ENCODE measurements at places on chromosomes 2 and 18.

DNA sequence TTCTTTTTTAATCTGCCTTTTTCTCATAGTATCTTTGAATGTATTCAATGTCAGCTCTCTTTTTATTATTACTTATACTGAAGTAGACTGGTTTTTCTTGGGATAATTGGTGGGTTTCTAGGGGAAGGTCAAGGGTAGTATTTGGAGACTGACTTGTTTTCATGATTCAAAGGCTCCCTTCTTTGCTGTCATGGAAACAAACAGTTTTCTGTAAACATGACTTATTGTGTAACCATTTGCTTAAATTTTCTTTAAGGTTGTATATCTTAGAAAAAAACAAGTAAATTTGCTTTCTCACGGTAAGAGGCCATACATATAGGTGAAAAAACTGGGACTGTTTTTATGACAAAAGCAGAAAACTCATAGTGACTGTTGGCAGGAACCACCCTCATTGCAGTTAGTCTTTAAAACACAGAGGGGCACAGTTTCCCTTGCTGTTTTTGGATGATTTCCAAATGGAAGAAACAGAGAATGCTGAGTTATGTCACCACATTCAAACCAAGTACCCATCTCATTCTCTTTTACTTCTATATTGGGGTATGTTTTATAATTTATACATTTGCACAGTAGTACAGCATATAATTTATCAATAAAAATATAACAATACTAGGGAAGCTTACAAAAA, 5.8 kb upstream of the RDH14 start:
- peak; percentile 33 for DNase-seq

DNA sequence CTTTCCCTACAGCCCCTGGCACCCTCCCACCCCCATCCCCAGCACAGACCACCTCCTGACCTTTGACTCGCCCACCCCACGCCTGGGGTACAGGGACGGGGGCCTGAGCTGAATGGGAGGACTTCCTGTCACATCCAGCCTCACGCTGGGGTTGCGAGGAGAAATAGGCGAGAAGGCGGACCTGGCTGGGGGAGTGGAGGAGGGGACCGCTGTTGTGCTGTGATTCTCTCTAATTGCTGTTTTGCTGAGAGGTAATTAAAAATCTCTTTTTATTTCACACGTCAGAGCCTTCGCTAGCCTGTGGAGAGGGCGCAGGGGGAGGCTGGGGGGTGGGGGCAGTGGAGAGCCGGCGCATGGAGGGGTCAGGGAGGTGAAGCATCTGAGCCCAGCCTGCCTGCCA, 9.7 kb upstream of the ECEL1 start:
- no peak for DNase-seq

DNA sequence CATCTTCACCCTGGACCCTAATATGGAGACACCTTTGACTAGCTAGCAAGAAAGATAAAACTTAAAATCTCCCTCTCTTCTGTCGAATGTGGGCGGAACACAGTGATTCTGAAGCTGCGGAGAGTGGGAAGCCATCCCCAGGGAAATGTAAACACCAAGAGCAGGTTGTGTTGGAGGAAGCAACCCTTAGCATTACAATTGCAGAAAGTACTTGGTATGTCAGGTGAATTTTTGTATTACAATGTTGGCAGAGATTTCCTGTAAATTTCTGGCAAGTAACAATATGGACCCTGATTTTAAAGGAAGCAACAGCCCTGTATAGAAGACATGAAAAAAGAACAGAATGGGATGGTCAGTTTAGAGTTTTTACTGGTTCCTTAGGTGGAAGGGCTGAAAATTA, 35.8 kb downstream of the TSN start:
- no peak for DNase-seq

- no peak for DNase-seq
Measured at GRCh38 chr2:219198974-219199373, 7.6 kb upstream of the ZFAND2B start.

- no peak for DNase-seq
Measured at GRCh38 chr2:132489150-132489549, 72.5 kb downstream of the GPR39 start.

- peak; percentile 75 for DNase-seq
Measured at GRCh38 chr18:61893971-61894750, 1.4 kb upstream of the RNF152 start.

DNA sequence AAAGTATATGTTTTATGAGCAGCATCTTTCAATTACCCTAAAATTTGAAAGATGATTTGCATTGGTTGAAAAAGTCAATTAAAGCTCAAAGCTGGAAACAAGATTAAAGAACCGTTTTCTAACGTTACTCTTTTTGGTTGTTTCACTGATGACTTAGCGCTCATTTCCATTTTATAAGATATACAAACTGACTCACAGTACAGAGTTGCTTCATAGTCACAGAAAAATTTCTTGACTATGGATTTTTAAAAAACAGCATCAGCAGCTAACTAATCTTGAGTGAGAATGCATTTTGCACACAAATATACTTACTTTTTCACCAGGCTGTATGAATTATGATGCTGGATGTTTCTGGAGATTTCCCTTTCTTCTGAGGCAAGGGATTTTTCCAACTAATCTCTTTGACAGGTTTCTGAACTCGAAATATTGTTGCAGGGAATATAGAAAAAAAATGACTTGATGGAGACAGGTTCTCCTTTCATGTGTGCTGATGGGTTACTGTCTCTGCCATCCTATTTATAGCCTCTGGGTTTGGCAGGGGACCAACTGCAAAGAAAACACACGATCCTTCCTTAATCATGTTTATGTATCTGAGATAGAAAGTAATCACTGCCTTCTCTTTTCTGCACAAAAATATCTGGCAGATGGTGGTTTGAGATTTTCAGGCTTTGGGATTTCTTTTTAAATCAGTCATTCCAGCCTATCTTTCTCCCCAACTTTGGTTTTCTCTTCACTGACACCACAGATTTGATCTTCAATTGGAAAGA, 129.4 kb upstream of the DAPL1 start:
- DNase-seq = peak; percentile 43

GRCh38 chr2:223562078-223562477, 40.1 kb downstream of the SCG2 start:
- DNase-seq = no peak

DNA sequence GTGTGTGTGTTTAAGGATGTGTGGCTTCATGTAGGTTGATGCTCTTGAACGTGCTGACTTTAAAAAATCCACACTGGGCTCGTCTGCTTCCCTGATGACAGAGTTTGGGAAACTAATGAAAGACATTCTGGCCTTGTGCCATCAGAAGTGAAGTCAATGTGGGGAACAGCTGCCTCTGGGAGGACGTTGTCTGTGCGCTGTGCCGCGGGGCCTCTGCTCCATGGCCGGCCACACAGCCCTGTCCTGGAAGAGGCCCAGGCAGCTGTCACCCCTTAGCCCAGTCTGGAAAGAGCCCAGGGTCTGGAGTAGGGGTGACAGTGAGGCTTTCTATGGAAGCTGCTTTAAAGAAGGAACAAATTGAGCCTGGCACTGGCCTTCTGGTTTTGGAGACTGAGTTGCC, 155.8 kb downstream of the SH3RF3 start:
- DNase-seq = peak; percentile 65

GRCh38 chr2:205892251-205892655, 193.7 kb downstream of the INO80D start:
- no peak for DNase-seq

DNA sequence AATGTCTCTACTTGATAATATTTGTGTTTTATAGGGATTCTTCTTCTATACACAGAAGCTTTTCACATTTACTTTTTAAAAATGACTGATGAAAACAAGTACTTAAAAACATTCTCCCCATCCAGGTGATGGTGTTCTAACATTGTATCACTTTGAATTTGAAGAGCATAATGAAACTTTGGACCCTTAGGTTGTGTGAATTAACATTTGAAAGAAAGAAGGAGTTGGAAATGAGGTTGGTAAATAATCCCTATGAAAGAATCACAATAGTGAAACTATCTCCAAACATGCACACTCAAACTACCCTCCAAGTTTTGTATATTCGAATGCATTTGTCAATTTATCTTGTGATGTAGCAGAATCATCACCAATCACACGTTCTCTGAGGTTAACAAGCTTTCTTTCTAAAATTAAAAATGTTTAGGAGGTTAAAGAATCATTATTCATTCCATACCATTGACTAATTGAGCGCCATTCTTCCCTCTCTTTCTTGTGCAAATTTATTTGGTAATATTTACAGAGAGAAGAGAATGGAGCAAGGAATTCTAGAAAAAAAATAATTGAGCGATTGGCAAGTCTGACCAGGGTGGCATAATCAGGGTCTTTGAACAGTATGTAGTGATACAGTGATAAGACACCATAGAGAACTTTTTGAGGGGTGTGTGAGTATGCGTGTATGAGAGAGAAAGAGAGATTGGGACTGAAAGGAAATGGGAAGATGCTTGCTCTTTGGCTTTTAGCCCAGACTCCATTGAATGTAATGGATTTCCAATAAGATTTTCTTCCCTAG, 260.0 kb upstream of the NRXN1 start:
- no peak for DNase-seq

- peak; percentile 80 for DNase-seq
Measured at GRCh38 chr2:216130346-216130971, 21.3 kb downstream of the XRCC5 start.

DNA sequence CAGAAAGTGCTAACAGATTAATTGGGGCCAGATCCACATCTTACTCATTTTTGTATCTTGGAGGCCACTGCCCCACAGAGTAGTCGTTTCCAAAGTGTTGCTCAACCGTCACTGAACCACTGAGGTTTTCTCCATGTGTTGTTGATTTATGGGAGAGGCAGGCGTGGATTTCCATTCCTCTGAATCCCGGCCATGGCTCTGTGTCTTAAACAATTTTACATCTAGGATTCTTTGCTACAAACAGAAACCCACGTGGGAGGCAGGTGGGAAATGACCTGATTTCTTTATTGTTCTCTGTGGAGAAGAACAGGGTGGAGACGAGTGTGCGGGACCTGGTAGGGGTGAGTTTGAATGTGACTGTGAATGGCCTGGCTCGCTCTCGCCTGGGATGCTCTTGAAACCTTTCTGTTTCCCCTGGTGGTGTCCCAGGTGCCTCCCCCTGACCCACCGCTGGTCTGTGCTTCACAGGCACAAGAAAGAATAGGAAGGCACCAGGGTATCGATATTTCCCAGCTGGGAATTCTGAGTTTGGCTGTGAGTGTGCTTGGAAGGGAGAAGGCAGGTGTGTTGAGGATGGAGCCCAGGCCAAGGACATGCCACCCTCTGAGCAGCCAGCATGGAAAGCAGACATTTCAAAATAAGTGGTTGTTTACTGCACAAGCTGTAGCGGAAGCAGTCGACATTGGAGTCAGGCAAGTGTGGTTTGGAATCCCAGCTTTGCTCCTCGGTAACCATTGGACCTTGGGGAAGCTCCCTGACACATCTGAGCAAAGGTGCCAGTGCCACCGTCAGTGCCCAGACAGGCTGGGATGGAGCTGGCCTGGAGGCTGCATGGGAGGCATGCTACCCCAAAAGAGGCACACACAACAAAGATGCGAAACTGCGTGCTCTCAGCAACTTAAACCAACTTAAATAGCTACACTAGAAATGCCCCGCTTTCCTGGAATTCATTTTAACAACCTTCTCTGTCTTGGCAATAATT, 50.0 kb downstream of the LPIN1 start:
- peak; percentile 93 for DNase-seq

GRCh38 chr18:48990481-48991318, 39.9 kb upstream of the SMAD7 start:
- peak; percentile 34 for DNase-seq

- no peak for DNase-seq
Measured at GRCh38 chr2:73494031-73494430, 108.4 kb downstream of the ALMS1 start.

GRCh38 chr18:39561126-39561525, 1995.5 kb upstream of the CELF4 start:
- DNase-seq = no peak

DNA sequence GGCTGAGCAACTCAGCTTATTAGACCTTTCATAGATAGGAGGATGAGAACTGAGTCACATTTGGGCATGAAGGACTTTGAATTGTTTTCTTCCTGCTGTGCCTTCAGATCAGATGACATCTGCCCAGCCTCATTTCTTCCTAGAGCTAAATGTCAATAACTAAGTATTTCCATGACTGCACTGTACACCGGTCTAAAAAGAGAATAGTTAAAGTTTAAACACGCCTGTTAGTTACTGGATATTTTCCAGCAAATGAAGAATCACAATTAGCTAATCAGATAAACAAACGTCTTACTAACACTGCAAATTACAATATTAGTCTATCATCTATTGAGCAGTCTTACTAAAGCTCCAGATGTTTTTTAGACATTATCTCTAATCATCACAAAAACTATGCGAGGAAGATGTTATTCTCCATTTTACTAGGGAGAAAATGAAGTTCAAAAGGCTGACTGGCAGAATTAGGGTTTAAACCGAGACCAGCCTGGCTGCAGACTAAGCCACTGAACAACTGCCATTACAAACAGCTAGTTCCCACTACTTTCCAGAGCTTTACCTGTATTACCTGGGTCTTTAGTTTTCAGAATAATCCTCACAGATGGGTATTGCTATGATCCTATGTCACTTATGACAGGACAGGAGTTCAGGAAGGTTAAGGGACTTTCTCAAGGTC, 69.4 kb upstream of the ZNF397 start:
- DNase-seq = no peak

GRCh38 chr2:239589833-239590232, 189.0 kb upstream of the HDAC4 start:
- no peak for DNase-seq

GRCh38 chr2:18005411-18005810, 126.9 kb downstream of the KCNS3 start:
- DNase-seq = no peak

GRCh38 chr2:152254486-152254885, 78.9 kb upstream of the STAM2 start:
- DNase-seq = no peak

GRCh38 chr2:148306027-148306426, 285.1 kb downstream of the MBD5 start:
- no peak for DNase-seq

GRCh38 chr18:23595591-23595990, 9.3 kb upstream of the NPC1 start:
- DNase-seq = no peak

DNA sequence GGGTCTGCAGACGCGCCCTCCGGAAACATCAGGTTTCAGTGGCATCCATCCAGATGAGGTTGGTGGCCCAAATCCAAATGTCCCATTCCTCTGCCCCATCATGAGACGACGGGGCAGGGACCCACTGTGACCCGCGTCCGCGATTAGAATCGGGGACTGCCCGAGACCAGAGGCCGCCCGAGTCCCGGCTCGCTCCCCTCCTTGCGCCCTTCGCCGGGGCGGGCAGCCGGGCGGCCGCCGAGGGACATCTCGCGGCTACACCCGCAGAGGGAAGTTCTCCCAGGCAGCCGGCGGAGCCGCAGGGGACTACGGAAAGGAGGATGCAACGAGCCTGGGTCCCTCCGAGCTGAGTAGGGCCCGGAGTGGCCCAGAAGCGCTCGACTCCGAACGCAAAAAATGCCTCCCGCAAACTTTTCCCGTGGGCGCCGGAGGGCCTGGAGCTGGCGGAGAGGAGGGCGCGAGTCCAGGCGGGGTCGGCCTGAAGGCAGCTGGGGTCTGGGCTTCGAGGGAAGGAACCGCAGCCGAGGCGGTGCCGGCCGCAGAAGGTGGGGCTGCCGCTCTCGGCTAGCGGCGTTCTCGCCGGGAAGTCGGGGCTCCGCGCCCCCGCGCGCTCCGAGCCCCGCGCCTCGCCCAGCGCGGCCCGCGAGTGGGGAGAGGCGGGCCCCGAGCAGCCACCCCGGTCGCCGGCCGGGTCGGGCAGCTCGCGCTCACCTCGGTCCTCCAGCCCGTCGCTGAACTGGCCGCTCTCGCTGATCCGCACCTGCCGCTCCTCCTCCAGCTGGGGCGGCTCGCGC, 580 bp downstream of the TMEM163 start:
- no peak for DNase-seq

- no peak for DNase-seq
Measured at GRCh38 chr2:61471905-61472805, 1.3 kb upstream of the USP34 start.

GRCh38 chr18:36485772-36486171, 188.3 kb downstream of the FHOD3 start:
- no peak for DNase-seq

All from fibroblast of gingiva (primary cell).